Cerebellar nuclear complex (tissue), 1 donor: ENCODE measurements at places on chromosomes 1 and 21.

GRCh38 chr1:68211761-68212380, 20.5 kb downstream of the WLS start:
- no peak for DNase-seq

DNA sequence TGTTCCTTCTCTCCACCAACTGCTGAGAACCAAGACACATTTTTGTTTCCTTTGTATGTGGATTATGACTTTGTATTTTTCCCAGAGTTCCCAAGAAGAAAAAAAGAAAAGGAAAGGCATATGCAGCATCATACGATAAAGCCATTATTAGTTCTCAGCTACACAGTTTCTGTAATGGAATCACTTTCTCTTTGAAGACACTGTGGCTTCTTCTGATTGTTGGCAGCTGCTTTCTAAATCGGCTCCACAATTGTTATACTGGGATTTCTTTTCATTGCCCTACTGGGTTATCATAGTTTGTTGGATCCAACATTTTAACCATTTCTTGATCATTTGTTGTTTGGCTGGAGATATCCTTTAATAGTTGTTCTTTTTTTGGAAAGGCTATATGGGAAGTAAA, 89.5 kb upstream of the HIVEP3 start:
- DNase-seq, result no peak

GRCh38 chr1:55275941-55276341, 60.8 kb upstream of the USP24 start:
- DNase-seq, result no peak

GRCh38 chr1:193458628-193459027, 272.2 kb upstream of the B3GALT2 start:
- no peak for DNase-seq

DNA sequence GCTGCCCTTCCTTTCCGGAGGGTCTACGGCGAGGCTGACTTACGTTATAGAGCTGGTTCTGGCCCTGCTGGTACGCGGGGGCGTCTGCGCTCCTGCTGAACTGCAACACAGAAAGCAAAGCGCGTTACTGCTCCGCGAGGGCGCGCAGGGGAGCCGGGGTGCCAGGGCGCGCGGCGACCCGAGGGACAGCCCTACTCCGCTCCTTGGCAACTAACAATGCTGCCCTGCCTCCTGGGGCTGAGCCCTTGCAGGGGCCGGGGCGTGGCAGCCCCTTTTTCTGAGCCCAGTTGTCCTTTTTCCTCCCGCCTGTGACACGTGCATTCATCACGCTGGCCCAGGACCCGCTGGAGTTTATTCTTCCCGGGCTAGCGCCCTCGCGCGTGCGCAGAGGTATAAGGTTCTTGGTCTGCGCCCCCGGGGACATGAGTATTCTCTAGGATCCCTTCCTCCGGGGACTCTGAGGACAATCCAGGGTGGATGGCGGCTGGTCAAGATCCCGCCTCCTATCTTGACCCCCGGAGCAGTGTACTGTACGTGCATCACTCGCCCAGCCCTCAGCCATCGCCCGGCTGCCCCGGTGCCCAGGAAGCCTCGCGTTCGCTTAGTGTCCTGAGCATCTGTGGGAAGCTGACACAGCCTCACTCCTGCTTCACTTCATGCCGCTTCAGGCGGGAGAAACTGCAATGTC, 78.9 kb downstream of the CD247 start:
- DNase-seq, result no peak

DNA sequence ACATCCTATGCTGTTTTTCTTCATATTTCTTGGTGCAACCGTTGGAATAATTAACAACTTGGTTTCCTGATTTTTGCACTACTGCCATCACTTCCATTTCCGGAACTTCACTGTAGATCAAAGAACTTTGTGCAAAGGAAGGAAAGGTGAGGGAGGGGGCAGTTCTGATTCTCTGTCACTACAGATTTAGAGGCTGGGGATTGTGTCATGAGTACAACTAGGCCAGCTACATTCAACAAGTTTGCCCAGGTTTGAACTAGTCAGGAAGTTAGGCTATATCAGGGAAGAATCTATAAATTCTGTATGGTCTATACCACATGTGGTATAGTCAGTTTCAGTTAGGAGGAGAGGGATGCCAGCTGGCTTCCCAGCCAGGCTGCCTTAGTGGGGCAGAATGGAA, 84.2 kb downstream of the RGL1 start:
- DNase-seq, result no peak

DNA sequence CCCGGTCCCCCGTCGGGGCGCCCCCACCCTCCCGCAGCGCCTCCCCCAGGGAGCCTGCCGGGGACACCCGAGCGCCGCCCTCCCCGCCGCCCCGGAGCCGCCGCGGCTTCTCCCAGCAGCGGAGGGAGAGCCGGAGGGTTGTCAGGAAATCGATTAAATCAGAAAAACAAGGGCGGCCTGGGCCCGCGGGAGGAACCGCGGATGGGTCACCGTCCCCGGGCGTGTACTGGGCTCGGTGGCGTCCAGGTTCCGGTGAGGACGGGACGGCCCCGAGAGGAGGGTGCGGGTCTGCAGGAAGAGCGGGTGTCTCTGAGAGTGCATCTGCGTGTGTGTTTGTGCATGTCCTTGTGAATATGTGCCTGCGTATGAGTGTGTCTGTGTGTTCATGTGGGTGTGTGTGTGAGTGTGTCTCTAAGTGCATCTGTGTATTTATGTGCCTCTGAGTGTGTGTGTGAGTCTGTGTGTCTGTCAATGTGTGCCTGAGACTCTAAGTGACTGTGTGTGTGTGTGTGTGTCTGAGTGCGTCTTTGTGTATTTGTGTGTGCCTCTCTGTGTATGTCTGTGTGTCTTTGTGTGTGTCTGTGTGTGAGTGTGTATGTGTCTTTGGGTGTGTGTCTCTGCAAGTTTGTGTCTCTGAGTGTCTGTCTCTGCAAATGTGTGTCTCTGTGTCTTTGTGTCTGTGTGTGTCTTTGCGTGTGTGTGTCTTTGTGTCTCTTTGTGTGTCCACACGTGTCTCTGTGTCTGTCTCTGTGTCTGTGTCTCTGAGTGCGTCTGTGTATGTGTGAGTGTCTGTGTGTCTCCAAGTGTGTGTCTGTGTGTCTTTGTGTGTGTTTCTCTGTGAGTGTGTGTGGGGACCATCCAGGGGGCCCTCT, 1.1 kb downstream of the SPSB1 start:
- no peak for DNase-seq

DNA sequence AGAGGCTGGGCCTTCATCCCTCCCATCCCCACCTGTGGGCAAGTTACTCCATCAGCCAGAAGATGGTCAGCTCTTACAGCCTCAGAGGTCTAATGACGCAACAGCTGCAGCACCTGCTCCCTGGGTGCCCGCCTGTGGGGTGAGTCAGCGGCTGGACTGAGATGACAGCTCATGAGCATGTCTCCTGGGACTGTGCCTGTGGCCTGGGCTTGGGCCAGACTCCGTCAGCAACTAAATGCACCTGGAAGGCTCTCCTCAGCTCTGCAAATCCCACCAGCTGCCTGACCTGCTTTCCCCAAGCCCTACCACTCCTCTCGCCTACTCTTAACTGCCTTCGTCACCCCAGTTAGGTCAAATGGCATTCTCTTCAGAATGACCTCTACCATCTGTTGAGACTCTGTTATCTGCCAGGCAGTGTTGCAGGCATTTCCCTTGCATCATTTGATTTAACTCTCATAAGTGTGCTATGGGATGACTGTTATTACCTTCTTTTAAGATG, 47.7 kb downstream of the ETS2 start:
- no peak for DNase-seq

DNA sequence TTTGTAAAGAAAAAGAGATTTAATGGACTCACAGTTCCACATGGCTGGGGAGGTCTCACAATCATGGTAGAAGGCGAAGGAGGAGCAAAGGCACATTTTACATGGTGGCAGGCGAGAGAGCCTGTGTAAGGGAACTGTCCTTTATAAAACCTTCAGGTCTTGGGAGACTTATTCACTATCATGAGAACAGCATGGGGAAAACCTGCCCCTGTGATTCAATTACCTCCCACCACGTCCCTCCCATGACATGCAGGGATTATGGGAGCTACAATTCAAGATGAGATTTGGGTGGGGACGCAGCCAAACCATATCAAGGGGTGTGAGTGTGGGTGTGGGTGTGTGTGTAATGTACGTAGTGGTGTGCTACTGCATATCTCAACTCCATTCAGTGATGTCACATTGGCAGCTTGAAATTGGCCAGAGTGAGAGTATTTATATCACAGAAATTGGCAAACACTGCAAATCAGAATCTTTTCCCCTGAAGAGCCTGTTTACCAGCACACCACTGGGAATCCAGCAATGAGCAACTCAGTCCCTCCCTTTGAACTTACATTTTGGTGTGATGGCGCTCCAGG, 5.4 kb downstream of the ARHGEF10L start:
- no peak for DNase-seq

GRCh38 chr1:62687903-62688686, at the start of gene DOCK7:
TSS of gene DOCK7 (minus strand) at chr1:62688386. CDS start at chr1:62688264, 122 bp downstream.
- DNase-seq, result peak; percentile 39

- DNase-seq, result no peak
These were observed 14.0 kb downstream of the SLC66A1 start for GRCh38 chr1:19325958-19326747.

DNA sequence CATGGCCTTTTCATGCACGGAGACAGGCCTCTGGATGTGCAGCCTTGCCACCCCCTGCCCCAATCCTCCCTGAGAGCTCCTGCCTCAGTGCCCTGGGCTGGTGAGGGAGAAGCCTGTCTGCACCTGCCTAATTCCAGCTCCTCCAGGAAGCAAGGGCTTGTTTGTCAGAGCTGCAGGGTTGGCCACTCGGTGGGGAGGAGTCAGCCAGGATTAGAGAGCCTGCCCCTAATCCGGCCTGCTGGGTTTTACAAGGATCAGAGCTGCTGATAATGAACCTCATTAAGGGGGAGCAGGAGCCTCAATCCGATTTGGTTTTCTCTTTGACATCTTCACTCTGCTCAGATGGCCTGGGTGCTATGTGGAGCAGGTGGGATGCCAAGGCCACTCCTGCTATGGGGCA, 31.9 kb upstream of the LHX4 start:
- no peak for DNase-seq

DNA sequence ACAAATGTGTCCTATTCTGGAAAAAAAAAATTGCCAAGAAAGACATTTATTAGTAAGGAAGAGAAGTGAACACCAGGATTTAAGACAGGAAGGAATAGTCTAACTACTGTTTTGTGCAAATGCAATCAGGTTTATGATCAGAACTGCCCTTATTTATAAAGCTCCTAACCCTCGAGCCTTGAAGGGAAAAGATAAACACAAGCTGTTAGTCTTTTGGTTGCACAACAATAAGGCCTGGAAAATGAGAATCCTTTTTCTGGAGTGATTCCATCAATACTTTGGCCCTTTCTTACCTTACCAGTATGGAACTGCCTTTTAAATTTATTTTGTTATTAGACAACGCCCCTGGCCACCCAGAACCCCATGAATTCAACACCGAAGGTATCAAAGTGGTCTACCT, 52.9 kb downstream of the SNRPE start:
- DNase-seq, result no peak

DNA sequence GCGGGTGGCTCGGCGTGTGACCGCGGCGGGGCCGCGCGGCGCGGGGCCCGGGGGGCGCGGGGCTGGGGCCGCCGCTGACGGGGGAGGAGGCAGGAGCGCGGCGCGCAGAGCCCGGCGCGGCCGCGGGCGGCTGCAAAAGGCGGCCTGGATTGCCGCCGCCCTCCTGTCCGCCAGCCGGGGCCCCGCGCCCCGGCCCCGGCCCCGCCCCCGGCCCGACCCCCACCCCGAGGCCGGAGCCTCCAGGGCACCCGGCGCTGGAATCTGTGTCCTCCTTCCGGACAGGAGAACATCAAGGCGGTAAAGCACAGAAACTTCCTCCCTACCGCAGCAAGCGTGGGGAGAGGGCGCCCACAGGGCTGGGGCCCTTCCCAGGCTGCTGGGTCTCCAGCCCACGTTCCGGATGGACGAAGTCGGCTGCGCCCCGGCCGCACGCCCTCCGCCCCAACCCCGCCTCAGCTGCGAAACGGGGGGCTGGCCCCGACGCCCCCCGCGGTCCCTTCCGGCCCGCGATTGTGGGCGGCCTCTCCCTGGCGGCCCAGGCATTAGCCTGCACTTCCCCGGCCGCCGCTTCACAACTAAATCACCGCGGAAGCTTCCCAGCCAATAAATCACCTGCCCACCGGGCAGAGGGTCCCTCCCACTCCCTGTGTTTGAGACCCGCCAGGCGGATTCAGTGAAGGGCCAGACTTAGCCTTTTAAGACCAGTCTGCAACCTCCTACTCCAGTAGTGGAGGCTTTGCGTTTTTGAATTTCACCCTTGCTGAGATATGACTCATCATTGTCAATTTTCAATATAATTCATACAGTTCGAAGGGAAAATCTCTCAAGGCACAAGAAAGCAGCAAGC, 106.0 kb downstream of the SLC45A1 start:
- no peak for DNase-seq

- no peak for DNase-seq
These were observed 1.1 kb upstream of the C2CD2 start for GRCh38 chr21:41954654-41955499.

DNA sequence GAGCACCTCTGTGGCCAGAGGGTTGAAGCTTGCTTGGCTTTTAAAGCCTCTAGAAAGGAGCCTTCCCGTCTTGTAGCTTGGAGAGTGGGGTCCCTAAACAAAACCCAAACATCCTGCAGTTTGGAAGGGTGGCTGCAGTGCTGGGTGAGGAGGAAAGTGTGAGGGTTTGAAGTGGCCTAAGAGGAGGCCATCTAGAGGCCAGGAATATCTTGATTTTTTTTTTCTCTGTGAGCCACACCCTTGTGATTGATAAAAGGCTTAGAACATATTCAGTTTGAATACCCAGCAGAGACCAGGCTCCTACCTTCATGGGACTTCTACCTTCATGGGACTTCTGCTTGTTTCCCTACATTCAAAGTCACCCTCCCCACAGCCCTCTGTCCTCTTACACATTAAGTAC, 37.3 kb upstream of the PIGV start:
- no peak for DNase-seq

DNA sequence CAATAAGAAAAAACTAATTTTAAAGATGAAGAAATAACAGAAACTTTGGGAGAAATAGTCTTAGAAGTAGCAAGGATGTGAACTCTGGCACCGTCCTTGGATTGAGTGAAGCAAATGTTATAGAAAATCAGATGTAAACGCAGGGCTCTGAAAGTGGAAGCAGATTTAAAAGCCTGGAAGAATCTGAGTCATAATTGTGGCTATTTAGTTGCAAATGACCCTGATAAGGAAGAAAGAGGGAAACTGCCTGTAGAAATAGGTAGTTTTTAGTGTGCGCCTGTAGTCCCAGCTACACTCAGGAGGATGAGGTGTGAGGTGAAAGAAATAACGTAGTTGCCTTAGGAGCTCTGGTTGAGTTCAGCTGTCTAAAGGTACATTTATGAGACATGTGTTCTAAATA, 101.0 kb downstream of the NGF start:
- no peak for DNase-seq
